ENCODE measurements at places on chromosomes 2 and 18. TPM values are rescaled to one million over a fixed set of nuclear protein-coding genes. Genes with fewer than 3 reads are reported as not detected.

MBP gene
- 15.7 TPM for total RNA-seq

MYO7B gene
- total RNA-seq = 0.18 TPM

RGPD3 gene
- 0.90 TPM for total RNA-seq

GKN1 gene
- total RNA-seq = not detected

PHOSPHO2 gene
- 0.36 TPM for total RNA-seq

GULP1 gene
- total RNA-seq = 7.9 TPM

ZNF892 gene
- total RNA-seq = 0.18 TPM

DUSP28 gene
- total RNA-seq = 2.9 TPM

TMEM247 gene
- not detected for total RNA-seq

EGR4 gene
- total RNA-seq = not detected

CNDP1 gene
- not detected for total RNA-seq
